ENCODE measurements at places on chromosomes 2 and 18.

DNA sequence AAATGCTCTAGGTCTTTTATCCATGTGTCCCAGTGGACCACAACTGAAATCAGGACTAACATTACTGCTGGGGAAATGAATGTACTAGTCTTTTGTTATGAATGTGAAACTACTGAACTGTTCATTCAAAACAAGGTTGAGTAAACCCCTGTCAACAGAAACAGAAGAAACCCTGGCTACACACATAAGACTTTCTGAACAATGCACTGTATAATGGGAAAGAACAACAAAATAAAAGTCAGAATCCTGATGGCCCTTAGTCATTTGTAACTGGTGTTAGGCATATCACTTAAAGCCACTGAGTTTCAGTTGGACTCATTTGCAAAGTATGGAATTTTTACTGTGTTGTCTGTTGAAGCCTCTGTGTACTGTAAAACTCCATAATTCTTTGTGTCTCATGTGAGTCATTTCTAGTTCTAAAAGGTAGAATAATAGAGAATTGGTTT lies 77.0 kb upstream of the UBXN4 start:
- DNase-seq: no peak

DNA sequence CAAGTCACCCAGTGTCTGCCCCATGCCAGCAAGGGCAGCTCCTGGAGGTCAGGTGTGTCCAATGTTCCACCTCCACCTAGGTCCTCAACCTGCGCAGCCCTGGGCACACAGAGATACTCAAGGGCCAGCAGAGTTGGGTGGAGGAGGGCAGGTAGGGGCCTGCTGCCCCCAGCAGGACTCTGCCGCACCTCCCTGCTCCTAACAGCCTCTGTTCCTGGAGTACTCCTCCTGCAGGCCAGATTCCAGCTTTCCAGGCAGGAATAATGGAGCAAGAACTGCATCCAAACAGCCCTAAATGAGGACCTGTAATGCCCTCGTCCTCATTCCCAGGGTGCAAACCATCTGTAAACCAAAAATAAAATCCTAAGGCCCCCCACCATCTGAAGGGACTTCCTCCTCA lies 44.4 kb upstream of the ACAA2 start:
- DNase-seq: no peak

DNA sequence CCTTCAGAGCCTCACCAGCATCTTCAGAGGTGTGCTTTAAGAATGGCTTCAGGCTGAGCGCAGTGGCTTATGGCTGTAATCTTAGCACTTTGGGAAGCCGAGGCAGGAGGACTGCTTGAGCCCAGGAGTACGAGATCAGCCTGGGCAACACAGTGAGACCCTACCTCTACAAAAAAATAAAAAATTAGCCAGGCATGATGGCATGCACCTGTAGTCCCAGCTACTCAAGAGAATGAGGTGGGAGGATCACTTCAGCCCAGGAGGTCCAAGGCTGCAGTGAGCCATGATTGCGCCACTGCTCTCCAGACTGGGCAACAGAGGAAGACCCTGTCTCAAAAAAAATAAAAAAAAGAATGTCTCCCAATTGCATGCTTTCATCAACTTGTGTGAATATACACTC lies 133.3 kb upstream of the ARL5A start:
- no peak for DNase-seq

DNA sequence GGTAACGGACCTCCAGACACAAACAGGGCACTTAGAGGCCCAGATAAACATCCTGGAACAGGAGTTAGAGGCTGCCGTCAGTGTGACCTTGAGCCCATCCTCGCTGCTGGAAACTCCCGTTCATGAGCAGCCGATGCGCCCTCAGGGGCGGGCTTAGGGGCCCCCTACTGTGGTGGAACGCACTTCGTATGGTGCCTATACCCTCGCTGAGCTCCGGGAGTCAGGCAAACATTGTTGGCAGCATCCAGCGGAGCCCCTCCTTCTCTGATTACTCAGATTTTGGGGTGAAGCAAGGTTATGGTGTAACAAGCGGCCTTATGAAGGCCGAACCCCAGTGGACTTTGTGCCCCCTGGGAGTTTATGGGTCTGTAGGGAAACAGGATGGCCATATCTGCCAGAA lies 205.3 kb upstream of the SYT4 start:
- no peak for DNase-seq

GRCh38 chr18:48990481-48991318 lies 39.9 kb upstream of the SMAD7 start:
- DNase-seq: no peak

GRCh38 chr2:128299628-128300027 lies 19.0 kb downstream of the HS6ST1 start:
- no peak for DNase-seq

GRCh38 chr2:3289526-3289925 lies 88.1 kb downstream of the EIPR1 start:
- no peak for DNase-seq

DNA sequence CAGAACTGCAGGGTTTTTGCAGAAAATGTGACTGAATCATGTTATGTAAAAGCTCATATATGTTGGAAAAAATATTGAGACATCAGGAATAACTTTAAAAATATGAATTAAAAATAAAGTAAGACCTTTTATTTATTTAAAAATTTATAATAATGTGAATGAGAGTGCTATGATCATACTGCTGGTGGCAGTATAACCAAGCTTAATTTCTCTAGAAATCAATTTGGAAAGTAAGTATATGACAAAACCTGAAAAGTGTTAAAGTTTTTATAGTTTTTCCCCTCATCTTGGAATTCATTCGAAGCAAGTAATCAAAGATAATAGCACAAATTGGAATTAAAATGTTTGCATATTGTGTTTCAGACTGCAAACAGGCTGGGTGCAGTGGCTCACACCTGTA lies 7.5 kb downstream of the SLC39A10 start:
- no peak for DNase-seq

GRCh38 chr18:75211953-75212750 lies 1.6 kb downstream of the TSHZ1 start:
- DNase-seq: no peak

- no peak for DNase-seq
These were observed 18.6 kb downstream of the CAPN10 start for GRCh38 chr2:240604939-240605716.

DNA sequence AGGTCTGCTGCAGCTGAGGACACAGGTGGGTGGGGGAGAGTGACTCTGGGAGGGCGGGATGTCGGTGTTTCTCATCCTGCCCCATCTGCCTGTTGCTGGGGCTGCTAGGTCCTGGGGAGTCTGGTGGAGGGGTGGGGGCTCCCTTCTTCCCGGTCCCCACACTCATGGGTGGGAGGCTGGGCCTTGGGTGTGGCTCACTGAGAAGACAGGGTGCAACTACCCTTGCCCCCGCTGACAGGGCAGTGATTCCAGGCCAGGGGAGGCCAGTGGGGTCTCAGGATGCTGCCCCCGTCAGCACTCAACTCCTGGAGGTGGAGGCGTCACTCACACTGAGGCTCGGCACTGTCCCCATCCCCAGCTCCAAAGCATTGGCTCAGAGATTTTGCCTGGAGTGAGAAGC lies 7.7 kb upstream of the NFATC1 start:
- no peak for DNase-seq

GRCh38 chr2:160054984-160055725 lies 7.3 kb downstream of the PLA2R1 start:
- no peak for DNase-seq

GRCh38 chr2:46973673-46974072 lies 58.1 kb upstream of the MCFD2 start:
- DNase-seq: no peak

GRCh38 chr2:138504092-138504491 lies 2.5 kb downstream of the SPOPL start:
- no peak for DNase-seq

DNA sequence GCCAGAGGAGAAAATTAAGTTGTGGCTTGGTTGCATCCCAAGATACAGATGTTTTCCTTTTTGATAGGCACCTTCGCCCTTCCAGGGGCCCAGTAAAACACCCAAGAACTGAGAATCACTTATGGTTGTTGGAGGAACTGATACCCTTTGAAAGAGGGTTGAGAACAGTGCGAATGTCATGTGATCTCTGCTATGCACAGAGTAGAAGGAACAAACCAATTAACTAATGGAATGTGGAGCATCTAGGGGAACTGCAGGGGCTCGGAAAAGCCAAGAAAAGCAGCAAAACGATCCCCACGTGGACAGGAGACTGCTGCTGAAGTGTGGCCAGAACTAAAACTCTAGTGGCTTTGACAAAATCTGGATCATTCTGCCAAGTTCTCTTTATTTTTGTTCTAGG lies 58.8 kb downstream of the APOB start:
- no peak for DNase-seq

DNA sequence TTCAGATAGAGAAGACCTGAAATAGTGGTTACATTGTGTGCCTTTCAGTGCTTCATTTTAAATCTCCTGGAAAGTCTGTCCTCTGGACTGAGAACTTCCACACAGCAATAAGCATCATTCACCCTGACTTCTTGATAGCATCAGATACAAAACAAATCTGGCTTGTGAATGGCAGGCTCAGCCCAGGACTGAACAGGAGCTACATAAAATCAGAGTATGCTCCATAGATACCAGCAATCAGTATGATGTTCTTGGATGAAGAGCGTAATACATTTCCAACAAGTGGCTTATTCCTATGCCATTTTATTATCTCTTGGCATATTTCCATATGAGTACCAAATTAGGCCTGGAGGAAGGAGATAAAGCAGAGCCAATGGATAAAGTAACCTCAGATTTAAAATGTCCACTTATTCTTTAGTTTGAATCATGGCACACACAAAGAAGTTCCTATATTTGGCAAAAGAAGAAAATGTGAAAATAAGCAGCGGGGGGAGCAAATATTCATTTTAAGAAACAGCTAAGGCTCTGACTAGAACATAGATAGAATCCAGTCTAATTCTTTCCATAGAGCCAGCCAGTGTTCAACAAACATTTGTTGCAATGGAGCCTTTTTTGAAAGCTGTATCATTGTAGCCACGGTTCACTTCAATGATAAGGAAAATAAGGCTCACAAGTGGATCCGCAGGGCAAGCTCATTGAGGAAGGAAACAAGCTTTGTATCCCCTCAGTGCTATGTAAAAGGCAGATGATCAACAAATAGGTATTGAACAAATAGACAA lies 230.8 kb upstream of the CHAC2 start:
- no peak for DNase-seq

DNA sequence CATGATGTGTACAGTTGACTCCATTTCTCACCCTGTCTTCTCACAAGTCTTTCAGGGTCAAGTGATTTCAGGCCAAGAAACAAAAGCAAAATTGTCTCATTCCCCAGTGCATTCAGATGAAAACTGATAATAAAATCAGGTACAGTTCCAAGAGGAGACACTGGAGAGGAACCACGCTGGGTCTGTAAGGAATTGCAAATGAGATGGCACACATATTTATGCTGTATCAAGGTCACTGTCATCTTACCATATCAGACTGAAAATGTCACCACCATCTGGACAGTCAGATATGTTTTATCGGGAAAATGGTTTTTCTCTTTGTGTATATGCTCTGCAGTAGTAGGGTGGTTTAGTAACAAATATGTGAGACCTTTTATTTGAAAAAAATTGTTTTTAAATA lies 91.7 kb downstream of the CCDC138 start:
- no peak for DNase-seq

GRCh38 chr18:9838144-9838877 lies 47.5 kb upstream of the TXNDC2 start:
- DNase-seq: no peak

DNA sequence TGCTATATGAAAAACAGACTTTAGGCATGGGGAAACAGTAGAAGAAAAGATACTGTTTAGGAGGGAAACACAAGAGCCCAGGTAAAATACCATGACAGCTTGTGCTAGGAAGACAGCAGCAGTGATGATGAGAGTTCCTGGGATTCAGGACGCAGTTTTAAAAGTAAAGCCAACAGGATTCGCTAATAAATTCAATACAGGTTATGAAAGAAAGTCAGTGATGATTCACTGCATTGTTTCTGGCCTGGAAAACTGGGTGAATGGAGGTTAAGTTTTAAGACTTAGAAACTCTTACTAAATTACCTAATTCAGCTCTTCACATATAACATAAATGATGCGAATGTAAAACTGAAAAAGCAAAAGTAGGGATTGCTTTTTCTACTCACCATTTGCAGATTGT lies 27.9 kb upstream of the RNU4ATAC start:
- no peak for DNase-seq

DNA sequence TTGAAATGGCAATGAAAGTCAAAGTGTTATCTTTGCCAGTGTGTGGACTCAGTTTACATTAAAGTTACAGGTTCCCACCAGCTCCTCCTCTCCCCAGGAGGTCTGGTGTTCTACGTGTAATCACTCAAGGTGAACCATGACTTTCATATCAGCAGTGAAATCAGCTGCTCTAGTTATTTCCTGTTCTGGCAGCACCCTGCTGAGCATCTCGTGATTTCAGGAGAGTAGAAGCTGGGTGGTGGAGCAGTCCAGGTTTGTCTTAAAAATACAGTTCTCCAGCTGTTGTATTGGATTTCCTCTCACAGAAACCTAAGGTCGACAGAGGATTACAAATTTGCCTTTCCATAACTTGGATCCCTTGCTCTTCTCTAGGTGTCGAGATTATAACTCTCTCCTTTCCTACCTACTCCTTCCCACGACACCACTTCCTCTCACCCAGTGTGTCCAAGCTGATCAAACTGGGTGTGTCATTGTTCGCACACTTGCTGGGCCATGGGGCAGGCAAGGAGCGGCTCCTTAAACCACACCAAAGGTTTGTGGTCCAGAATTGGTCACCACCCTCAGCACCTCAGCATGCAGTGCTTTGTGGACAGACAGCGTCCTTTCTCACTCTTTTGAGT lies 13.0 kb upstream of the ARHGAP25 start:
- DNase-seq: no peak

DNA sequence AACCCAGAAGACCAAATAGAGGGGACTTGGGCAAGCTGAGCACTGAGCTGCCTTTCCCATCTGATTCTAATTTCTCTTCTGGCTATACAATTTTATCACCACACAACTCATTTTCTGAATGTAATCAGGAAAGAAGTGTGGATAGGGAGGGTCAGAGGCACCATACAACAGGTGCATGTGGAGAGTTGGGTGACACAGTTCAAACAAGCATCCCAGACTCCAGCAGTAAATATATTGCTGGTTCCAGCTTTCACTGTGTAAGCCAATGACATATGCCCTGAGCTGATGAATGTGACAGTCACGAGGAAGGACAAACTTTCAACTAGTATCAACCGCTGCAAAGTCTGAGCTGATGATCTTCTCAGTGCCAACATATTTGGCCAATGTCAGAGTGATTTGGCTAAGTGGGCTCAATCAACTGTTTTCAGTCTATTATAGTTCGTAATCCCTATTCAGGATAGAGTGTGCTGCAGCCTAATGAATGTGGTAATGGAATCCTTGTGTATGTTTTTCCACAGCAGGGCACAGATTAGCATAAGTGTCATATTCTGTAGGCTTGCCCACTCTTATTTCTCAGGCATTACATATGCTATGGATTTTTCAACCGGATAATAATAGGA lies 109.9 kb upstream of the MEIS1 start:
- DNase-seq: no peak
